ENCODE measurements at places on chromosomes 12 and 14. TPM values are rescaled to one million over a fixed set of nuclear protein-coding genes. Genes with fewer than 3 reads are reported as not detected.

The EDDM3A gene
- not detected for total RNA-seq

The PMEL gene
- total RNA-seq, result 3.4 TPM

DNA sequence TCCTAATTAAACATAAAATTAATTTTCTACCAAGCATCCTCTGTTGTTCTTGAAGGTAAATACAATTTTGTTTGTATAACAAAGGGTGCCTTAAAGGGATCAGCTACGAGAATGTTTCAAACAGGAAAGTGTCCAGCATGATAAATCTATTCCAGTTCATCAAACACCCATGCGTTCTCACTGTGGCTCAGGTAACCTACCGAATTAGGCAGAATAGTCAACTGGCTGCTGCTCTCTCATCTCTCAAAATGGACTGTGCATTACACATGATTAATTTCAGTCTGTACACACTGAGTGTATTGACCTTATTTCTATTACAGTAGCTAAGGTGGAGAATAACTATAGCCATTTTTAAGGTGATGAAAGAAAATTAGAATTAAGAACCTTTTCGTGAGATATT, 127.5 kb upstream of the RMST start:
- no peaks in the 10 kb centered on the region for H3K4me1 ChIP-seq
- H3K36me3 ChIP-seq, result no peaks in the 10 kb centered on the region

The ZNF219 gene
- 79.6 TPM for total RNA-seq

The PALS1 gene
- total RNA-seq, result 35.5 TPM

The RNASE4 gene
- 94.7 TPM for total RNA-seq

DNA sequence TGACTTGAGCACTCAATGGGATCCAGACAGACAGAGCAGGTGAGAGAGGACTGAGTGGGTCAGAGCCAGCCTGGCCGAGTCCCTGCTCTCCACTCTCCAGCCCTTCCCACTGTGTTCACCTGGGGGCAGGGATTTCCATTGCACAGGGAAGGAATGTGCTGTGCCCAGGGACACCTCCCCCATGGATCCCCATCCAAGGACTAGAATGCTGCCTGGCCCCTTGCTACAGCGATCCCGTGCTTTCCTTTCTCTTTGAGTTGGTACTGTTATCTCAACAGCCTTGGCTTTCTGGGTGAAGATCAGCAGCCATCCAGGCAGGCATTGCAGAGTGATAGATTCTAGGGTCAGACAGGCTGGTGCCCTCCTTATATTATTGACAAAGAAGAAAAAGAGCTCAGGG, 60.3 kb upstream of the DLK1 start:
- H3K4me3 ChIP-seq, result no peak overlapping the region
- H3K27ac ChIP-seq, result no peak overlapping the region
- H3K36me3 ChIP-seq, result no peaks in the 10 kb centered on the region
- H3K27me3 ChIP-seq, result no peaks in the 10 kb centered on the region
- H3K4me1 ChIP-seq, result peaks cover 7% of the 10 kb centered on the region

- peak overlapping the region; percentile 78 for H3K4me3 ChIP-seq
- H3K36me3 ChIP-seq, result no peaks in the 10 kb centered on the region
- H3K27me3 ChIP-seq, result no peaks in the 10 kb centered on the region
- peak; percentile 45 for DNase-seq
Measured at GRCh38 chr12:124862768-124863415, 772 bp downstream of the SCARB1 start.

DNA sequence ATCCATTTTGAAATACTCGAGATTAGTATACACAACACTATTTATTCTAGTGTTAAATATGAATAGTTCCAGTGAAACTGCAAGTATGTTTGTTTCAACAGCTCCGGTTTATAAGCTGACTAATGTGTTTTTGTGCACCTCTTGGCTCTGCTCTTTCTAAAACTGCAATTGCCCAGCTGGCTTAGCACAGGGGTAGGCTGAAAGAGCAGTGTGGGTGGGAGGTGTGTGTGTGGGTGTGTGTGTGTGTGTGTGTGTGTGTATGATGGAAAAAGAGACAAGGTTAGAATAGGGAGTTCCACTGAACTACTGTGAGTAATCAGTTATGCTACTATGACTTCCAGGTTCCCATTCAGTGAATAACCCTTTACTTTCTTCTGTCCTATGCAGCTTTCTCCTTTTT, 37.8 kb upstream of the DDHD1 start:
- no peaks in the 10 kb centered on the region for H3K36me3 ChIP-seq
- no peaks in the 10 kb centered on the region for H3K27me3 ChIP-seq
- no peak overlapping the region for H3K27ac ChIP-seq
- no peak for DNase-seq
- no peaks in the 10 kb centered on the region for H3K4me1 ChIP-seq

DNA sequence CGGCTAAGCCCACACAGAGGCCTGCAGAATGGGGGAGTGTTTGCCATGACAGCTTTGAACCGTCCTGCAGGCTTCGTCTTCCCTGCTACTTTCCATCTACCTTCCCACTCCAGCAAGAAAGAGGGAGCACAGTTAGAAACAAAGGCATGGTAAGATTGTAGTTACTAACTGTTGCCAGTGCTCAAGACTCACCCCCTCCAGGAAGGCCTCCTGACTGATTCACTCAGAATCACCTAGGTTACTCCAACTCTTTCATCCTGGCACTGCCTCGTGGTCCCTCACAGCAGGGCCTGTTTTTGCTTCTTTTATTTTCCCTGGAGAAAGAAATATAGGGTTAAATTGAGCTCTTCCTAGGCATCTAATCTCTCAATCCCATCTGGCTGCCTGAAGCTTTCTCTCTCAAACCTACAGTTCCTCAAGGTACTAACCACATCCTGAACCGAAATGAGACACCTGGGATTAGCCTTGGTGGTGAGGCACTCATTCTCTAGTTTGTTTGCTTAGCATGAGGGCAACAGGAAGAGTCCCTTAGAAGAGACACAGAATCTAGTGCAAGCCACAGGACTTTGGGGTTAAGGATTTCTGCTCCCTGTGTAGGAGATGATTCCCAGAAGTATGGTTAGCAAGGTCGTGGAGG, 7.8 kb downstream of the GALNT6 start:
- no peaks in the 10 kb centered on the region for H3K4me1 ChIP-seq
- H3K4me3 ChIP-seq, result no peak overlapping the region
- H3K27me3 ChIP-seq, result no peaks in the 10 kb centered on the region
- H3K27ac ChIP-seq, result no peak overlapping the region
- no peaks in the 10 kb centered on the region for H3K36me3 ChIP-seq

The SLC6A13 gene
- total RNA-seq, result not detected

DNA sequence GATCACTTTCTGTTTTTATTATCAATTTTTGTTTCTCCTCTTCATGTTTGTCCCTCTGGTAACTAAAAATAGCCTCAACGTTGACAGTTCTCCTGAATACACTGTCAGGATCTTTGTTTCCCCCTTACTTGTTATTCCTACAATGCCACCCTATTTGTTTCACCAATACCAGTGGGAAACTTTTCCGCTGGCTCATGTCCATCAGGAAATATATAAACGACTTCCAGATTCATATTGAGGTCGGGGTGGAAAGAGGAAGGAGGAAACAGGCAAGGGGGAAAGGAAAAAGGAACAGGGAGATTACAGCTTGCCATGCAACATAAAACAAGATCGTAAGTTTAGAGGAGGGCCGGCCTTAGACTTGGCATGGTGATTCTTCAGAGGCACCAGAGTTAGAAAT, 61.7 kb downstream of the BTBD7 start:
- H3K27ac ChIP-seq, result no peak overlapping the region
- no peaks in the 10 kb centered on the region for H3K4me1 ChIP-seq
- DNase-seq, result no peak

GRCh38 chr14:92585981-92586937, 72.7 kb downstream of the RIN3 start:
- no peaks in the 10 kb centered on the region for H3K27me3 ChIP-seq
- H3K36me3 ChIP-seq, result no peaks in the 10 kb centered on the region
- no peaks in the 10 kb centered on the region for H3K4me1 ChIP-seq
- H3K4me3 ChIP-seq, result no peak overlapping the region

GRCh38 chr12:110104188-110105094, 19.7 kb upstream of the IFT81 start:
- no peak overlapping the region for H3K27ac ChIP-seq
- no peak for DNase-seq
- no peaks in the 10 kb centered on the region for H3K4me1 ChIP-seq
- no peaks in the 10 kb centered on the region for H3K36me3 ChIP-seq
- no peaks in the 10 kb centered on the region for H3K27me3 ChIP-seq
- no peak overlapping the region for H3K4me3 ChIP-seq

DNA sequence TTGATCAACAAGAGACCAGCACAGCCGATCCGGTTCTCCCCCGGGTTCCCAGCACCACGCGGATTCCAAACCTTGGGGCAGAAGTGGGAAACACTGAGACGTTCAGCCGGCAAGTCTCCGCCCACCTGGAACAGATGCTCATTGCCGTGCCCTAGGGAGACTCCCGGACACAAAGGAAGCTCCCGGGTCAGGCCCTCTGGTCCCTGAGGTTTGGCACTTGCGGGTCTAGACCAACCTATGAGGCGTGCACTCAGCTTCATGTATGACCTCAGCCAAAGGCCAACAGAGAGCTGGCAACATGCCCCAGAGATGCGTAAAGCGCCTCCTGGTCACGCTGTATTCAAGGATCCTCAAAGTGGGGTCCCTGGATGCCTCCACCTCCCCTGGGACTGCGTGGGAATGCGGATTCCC, 2.5 kb downstream of the RIMBP2 start:
- no peaks in the 10 kb centered on the region for H3K36me3 ChIP-seq
- no peak for DNase-seq
- H3K27ac ChIP-seq, result no peak overlapping the region
- peaks cover 21% of the 10 kb centered on the region for H3K27me3 ChIP-seq

- H3K27me3 ChIP-seq, result no peaks in the 10 kb centered on the region
- H3K4me3 ChIP-seq, result no peak overlapping the region
- no peak for DNase-seq
- H3K36me3 ChIP-seq, result no peaks in the 10 kb centered on the region
- H3K4me1 ChIP-seq, result no peaks in the 10 kb centered on the region
Measured at GRCh38 chr14:100526057-100526456, 61.2 kb downstream of the BEGAIN start.

The AQP5 gene
- not detected for total RNA-seq

The AMN gene
- 239 TPM for total RNA-seq

DNA sequence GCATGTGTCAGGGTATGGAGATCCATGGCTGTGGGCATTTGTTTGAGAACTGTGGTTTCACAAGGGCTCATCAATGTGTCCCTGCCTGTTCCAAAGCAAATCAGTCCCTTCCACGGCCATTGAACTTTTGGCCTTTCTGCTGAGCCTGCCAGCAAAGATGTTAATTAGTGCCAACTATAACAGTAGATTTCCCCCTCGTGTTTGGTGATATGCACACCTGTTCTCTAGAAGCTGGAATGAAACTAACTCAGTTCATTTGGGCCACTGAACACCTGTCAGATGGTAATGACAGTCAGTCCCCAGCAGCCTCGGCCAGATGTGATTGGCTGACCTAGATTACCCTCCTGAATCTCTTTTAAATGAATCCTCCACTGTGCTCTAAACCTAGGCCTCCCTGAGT, 43.2 kb downstream of the IRAK3 start:
- H3K27ac ChIP-seq, result no peak overlapping the region
- no peaks in the 10 kb centered on the region for H3K27me3 ChIP-seq
- H3K4me1 ChIP-seq, result no peaks in the 10 kb centered on the region
- H3K4me3 ChIP-seq, result no peak overlapping the region
- H3K36me3 ChIP-seq, result no peaks in the 10 kb centered on the region
- no peak for DNase-seq

- peaks cover under 1% of the 10 kb centered on the region for H3K4me1 ChIP-seq
- H3K36me3 ChIP-seq, result no peaks in the 10 kb centered on the region
- no peaks in the 10 kb centered on the region for H3K27me3 ChIP-seq
- no peak for DNase-seq
- no peak overlapping the region for H3K4me3 ChIP-seq
- H3K27ac ChIP-seq, result no peak overlapping the region
Measured at GRCh38 chr14:65296402-65296801, 116.1 kb upstream of the FUT8 start.

- H3K36me3 ChIP-seq, result no peaks in the 10 kb centered on the region
- H3K27ac ChIP-seq, result no peak overlapping the region
- no peaks in the 10 kb centered on the region for H3K27me3 ChIP-seq
- H3K4me1 ChIP-seq, result no peaks in the 10 kb centered on the region
- no peak overlapping the region for H3K4me3 ChIP-seq
Measured at GRCh38 chr12:124109760-124110159, 136.7 kb downstream of the ZNF664 start.

The AMDHD1 gene
- 0.48 TPM for total RNA-seq

The BEGAIN gene
- 0.99 TPM for total RNA-seq

DNA sequence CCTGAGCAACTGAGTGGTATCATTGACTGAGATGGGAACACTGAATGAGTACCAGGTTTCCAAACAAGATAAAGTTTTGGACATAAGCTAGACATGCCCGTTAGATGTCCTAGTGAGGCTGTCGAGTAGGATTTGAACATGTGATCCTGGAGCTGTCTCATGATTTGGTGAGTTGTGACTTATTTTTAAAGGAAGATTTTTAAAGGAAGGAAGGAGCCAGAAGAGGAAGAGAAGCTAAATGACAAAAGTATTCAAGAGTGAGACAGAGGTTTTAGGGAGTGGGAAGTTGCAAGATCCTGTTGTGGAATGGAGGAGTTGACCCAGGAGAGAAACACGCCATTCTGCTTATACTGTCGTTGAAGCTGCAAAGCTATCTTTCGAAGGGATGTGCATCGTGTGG, 82.1 kb downstream of the SAMD4A start:
- H3K4me3 ChIP-seq, result no peak overlapping the region
- H3K27me3 ChIP-seq, result no peaks in the 10 kb centered on the region
- no peak for DNase-seq

The CTSG gene
- 5.4 TPM for total RNA-seq

The MGP gene
- total RNA-seq, result 37.6 TPM

GRCh38 chr14:22266142-22266442, 322.9 kb downstream of the DAD1 start:
- H3K36me3 ChIP-seq, result no peaks in the 10 kb centered on the region
- DNase-seq, result no peak
- H3K4me1 ChIP-seq, result no peaks in the 10 kb centered on the region
- H3K27me3 ChIP-seq, result no peaks in the 10 kb centered on the region
- H3K4me3 ChIP-seq, result no peak overlapping the region

The LRTM2 gene
- total RNA-seq, result not detected

The PROX2 gene
- total RNA-seq, result not detected

The PGAM5 gene
- total RNA-seq, result 33.3 TPM

The TAS2R43 gene
- total RNA-seq, result 0.82 TPM

DNA sequence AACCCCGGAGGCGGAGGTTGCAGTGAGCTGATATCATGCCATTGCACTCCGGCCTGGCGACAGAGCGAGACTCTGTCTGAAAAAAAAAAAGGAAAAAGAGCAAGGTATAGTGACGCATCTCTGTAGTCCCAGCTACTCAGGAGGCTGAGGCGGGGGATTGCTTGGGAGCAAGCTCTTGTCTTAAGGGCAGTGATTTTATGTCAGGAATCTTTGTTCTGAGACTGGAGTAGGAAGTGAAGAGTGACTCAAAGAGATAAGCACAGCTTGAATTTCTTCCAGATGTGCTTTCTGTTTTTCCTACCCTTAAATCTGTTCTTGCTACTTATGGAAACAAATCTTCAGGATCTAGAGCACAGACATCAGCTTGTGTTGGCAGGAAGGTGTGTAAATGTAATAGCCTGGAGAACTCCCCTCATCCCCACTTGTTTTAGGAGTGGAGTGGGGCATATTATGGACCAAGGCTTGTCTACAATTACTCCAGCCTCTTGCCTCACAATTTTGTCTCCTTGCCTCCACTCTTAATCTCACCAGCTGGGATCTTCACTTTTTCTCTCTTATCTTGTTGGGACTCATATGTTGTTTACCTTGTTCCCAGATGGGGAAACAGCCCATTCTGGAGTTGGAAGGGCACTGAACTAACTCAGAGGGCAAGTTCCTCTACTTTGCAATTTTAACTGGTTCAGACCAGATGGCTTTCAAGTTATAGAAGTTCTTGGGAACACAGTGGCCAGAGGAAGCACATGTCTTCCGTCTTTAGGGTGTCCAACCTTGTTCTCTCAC, 7.5 kb downstream of the TMED2 start:
- no peak overlapping the region for H3K27ac ChIP-seq
- DNase-seq, result no peak
- no peaks in the 10 kb centered on the region for H3K27me3 ChIP-seq
- H3K36me3 ChIP-seq, result peaks cover 10% of the 10 kb centered on the region
- H3K4me1 ChIP-seq, result no peaks in the 10 kb centered on the region
- no peak overlapping the region for H3K4me3 ChIP-seq

Measured in colonic mucosa (tissue), 4 donors.